Dermis microvascular lymphatic vessel endothelial cell (primary cell): ENCODE measurements at places on chromosomes 12 and 14.
A peak's percentile ranks its signal among the peaks of the same experiment; 100 is the strongest.

DNA sequence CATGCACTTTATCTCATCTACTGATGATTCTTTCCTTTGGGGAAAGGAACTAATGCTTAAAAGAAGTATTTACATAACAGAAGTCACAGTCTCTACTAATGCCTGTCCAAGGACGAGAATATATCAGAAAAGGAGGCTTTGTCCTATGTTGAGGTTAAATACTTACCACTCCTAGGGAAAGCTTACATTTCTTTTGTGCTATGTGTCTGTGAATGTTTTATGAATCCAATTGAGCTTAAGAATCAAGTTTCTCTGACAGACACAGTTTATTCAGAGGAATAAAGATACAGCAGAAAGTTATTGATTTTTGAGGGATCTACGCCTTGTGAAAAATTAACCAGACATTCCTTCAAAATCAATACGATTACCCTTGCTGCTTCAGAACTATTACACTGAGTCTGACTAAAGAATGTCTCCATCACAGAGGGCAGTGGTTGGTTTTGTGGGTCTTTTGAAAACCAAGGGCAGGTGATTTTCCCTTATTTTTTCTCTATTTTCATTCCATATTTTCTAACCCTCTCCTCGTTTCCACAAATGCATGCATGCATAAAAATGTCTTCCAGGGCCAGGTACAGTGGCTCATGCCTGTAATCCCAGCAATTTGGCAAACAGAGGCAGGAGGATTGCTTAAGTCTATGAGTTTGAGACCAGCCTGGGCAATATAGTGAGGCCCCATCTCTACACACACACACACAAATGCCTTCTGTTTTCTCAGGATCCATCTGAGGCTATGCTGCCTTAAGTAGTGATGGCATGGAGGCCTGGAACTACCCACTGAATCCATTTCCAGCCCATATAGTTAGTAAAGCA lies 1095.1 kb downstream of the GALC start:
- no peak for DNase-seq

DNA sequence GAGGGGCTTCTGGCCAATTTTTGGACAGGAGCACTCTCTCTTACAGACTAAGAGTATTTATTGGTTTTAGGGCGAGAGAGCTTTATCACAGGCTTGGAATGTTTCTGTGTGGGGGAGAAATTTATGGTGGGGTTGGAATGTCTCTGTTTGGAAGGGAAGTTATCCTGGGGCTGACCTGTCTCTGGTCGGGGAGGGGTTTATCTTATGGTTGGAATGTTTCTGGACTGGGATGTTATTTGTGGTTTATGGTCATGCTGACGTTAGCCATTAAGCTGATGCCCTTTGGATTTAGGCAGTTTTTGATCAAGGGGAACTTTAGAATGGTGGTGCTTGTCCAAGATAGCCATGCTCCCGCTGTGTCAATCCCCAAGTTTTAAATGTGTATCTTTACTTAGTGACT lies 614.8 kb downstream of the DIO2 start:
- no peak for DNase-seq

- peak; percentile 35 for DNase-seq
Observed at GRCh38 chr12:112183141-112184021, 58.0 kb downstream of the TRAFD1 start.

DNA sequence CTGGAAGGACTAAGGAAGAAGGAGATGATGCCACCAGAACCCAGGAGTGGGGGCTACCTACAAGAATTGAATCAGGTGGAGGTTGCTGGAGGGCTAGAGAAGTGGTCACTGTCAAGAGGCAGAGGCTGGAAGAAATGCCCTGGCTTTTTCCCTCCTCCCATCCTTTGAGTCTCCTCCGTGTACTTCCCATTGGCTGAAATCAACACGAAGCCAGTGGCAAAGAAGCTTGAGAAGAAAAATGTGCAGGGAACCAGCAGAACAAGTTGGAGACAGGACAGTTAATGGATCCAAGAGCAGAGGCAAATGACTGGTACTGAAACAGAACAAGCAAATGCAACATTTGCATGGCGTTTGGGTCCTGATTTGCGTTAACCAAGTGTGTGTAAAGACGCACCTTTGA lies 9.1 kb upstream of the FBLN5 start:
- DNase-seq, result no peak

DNA sequence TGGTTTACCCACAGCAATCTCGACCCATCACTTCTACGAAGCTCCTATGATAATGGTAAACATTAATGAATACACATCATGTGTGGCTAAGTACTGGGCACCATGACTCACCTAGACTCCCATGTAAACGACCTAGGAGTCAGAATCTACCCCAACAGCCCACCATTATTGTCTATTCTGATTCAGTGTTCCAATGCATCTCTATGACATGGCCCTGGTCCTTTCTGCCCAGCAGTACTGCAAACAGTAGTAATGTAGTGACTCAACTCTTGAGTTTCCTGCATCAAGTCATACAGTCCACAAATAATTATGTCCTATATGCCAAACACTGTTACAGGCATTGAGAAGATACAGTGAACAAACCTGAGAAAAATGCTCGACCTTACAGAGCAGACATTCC lies 14.6 kb downstream of the GTF2A1 start:
- peak; percentile 12 for DNase-seq

- no peak for DNase-seq
Observed at GRCh38 chr12:94762943-94763342, 112.6 kb upstream of the TMCC3 start.

DNA sequence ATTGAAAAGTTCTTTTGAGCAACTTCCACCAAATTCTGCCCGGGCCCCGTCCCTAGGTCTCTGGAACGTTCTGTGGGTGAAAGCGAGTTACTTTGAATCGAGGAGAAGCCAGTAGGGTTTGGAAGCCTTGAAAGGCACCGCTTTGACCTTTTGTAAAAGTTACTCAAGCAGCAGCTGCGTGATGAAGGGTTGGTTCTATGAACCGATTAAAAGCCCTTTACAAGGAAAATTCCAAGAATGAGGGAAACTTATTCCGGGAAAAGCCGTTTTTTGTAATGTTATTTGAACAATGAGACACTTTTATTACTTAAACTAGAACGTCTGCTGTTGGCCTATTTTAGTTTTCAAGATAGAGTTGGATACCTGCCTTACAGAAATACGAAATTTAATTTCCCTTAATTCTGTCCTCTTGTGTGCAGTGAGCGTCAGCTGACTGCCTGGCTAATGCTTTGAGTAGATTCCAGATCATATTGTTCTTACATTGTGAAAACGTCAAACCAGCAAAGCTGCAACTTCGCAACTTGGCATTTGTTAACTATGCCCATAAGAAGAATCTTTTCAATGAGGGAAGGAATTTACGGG lies 906 bp downstream of the LARP4 start:
- DNase-seq, result peak; percentile 23

DNA sequence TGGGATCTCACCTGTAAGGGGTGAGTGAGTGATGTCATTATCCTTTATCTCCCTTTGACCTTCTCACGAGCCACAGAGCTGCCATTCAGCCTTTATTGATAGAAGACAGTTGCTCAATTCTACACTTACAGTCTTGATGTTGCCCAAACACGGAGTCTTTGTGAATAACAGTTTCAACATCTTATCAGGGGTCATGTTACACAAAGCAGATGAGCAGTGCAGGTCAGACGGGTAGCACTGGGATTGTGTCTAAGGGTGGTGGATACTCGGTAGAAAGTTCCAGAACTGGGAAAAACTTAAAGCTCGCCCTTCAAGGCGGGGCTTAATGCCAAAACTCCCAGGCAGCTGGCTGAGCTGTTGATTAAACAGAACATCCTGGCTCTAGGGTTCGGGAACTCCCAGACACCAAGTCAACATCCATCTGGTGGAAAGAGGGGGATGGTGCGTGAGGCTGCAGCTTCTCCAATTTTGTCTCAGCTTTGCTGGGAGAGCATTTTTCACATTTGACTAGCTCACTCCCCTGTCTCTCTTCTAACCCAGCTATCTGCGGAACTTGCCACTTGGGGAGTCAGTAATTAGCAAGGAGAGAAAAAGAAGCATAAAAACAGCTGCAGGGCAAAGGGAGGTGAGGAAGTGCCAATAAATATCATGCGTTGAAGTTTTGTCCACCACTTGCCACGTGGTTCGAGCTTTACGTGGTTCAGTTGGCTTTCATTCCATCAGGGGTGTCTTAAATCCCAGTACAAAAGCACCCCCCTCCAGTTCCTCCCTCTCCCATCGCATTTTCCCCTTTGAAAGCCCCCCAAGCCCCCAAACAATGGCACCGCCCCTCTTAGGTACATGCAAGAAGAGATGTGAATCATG lies 31.0 kb downstream of the FOXN4 start:
- DNase-seq, result no peak

DNA sequence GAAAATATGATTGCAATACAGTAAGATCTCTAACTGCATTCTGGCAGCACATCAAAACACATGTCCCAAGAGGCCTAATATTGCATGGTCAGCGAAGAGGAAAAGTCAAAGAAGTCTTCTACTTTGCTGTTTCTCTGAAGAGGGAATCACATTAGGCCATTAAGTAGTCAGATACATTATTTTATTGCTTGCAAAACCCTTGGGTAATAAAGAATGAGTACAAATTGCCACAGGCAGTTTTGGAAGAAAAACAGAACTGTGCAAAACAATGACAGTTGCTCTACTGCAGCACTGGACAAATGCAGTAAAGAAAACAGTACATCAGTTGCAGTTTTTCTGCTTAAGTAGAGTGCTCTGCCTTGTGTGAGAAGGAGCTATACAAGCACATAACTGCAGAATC lies 211.9 kb downstream of the MED13L start:
- DNase-seq, result no peak

GRCh38 chr12:78164154-78164553 lies 333.5 kb downstream of the NAV3 start:
- DNase-seq, result no peak

GRCh38 chr12:19833775-19834501 lies 394.6 kb downstream of the AEBP2 start:
- DNase-seq, result no peak

DNA sequence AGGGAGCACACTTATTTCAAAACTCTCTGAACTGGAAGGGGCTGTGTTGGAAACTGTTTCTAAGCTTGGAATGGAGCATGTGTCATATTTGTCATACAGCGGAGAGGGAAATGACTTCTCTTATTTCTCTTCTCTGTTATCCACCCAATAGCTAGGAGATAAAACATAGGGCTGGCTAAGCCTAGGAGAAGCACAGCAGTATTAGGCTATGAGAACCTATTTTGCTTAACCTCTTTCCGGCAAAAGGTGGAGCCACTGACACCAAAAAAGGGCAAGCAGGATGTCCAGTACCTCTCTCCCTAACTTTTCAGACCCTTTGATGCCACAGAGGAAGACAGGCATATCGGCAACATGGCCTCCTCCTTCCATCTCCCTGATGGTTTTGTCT lies 148.3 kb downstream of the CRADD start:
- DNase-seq, result no peak

DNA sequence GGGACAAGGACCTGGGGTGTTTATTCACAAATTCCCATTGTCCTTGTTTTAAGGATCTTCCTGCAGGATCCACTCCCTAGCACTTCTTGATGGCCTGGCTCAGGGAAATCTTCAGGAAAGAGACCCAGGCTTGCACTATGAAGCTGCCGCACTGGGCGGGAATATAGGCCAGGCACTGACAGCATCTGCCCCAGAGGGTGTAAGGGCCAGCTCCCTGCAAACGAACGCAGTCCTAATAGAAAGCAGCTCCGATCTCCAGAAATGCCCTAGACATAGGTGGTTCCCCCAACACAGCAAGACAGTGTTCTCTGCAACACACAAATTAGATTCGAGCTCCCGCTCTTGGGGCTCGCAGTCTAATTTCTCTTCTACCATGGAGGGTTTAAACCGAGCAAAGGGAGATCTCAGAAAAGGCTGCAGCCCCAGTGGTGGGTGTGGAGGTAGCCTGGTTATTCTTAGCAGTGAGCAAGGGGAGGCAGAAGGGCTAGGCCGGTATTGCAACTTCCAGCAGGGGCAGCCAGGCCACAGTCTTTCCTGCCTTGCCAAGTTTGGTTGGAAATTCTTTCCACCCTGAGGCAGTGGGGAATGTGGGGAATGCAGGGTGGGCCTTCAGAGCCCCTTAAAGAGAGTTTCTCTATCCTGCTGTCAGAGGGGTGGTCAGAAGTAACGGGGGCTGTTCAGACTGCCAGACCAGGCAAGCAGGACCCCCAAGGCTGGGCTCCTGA lies 16.1 kb upstream of the WSCD2 start:
- DNase-seq, result no peak

DNA sequence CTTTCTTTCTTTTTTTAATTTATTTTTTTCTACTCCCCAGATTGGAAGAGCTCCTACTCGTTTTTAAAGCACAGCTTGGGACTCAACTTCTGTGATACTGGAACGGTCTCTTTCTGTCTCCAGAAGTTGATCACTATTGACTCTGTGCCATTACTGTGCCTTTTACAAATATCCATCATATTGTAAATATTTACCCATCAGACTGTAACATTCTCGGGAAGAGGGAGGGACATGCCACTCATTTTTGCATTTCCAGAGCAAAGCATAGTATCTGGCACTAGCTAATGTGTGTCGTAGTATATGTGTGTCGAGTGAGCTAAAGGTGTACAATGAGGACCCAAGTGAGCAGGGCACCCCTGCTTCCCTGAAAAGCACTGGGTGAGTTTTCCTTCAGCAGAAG lies 24.0 kb upstream of the GSG1 start:
- DNase-seq, result no peak

DNA sequence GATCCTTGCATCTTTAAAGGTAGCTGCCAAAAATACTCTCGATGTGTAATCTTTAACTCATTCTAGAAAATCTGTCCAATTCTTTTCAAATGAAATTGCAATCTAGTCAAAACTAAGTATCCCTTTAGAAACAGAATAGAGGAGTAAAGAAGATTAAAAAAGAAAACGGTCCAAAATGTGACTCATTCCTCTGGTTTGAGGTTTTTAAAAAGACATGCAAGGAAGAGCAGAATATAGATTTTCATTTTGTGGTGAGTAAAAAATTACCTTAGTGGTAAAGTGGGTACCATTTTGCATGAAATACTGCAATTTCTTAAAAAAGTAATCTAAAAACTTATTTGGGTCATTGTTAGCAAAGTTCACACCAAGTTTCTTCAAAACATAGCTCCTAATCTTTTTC lies 108.4 kb downstream of the BRMS1L start:
- DNase-seq, result no peak
